T-helper 2 cell (primary cell): ENCODE measurements at places on chromosomes 5 and 9.

- DNase-seq = no peak
Observed at GRCh38 chr9:83359039-83359438, 179.2 kb downstream of the FRMD3 start.

GRCh38 chr5:154520861-154521453 lies 42.9 kb upstream of the HAND1 start:
- DNase-seq = no peak

- no peak for DNase-seq
Observed at GRCh38 chr5:1347571-1347970, 2.7 kb upstream of the CLPTM1L start.

- DNase-seq = no peak
Observed at GRCh38 chr5:1035421-1036405, 27.1 kb downstream of the NKD2 start.

DNA sequence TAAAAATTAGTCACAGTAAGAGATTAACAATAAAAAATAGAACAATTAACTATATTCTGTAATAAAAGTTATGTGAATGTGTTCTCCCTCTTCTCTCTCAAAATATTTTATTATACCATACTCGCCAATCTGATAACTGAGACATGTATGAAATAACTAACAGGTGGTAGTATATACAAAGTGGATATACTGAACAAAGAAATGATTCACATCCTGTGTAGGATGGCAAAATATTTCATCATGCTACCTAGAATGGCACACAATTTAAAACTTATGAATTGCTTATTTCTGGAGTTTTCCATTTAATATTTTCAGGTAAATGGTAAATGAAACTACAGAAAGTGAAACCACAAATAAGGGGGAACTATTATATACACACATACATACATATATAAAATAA lies 152.5 kb downstream of the RNF180 start:
- no peak for DNase-seq

DNA sequence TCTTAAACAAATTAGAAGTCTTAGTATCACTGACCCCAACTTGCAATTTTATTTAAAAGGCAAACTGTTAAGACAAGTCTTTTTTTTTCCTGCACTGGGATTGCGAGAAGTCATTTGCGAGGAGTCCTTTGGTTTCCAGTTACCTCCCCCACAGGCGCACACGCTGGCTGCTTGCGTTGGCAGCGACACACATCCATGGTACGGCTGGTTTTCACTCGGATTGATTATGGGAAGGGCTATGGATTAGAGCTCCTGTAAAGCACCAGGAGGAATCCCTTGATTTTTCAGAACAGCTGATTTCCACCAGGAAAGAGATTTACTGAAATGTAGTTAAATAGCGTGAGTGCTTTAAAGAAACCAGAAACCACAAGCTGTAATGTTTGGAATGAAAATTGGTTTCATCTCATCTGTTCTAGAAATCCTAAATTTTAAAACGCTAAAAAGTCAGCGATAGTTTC lies 737 bp downstream of the SLC1A3 start:
- DNase-seq = no peak

DNA sequence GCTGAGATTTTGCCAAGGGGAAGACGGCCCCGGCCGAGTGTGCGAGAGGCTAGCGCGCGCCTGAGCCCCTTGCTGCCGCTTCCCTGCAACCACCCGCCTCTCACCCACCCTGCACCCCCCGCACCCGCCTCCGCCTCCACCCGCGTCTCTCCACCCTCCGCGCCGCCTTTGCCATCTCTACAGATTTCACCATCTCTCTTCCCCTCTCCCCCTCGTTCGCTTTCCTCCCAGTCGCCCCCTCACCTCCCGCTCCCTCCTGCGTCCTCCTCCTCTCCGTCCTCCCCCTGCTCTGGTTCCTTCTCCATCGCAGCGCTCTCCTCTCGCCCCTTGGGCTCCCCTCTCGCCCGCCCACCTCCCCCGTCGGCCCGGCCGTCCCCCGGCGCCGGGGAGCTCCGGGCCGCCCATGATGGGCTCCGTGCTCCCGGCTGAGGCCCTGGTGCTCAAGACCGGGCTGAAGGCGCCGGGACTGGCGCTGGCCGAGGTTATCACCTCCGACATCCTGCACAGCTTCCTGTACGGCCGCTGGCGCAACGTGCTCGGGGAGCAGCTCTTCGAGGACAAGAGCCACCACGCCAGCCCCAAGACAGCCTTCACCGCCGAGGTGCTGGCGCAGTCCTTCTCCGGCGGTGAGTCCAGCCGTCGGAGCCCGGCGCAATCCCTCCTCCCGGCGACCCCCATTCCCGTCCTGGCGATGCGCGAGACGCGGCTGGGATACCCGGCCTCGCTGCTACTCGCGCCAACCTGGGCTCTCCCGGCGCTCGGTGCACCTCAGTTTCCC lies at the start of gene PRDM12:
TSS of gene PRDM12 (plus strand) at position 344 of the 778 bp plus-strand sequence. CDS start at position 404, 60 bp downstream.
- DNase-seq = no peak

- DNase-seq = no peak
Observed at GRCh38 chr9:135888766-135889394, 18.5 kb downstream of the CAMSAP1 start.

DNA sequence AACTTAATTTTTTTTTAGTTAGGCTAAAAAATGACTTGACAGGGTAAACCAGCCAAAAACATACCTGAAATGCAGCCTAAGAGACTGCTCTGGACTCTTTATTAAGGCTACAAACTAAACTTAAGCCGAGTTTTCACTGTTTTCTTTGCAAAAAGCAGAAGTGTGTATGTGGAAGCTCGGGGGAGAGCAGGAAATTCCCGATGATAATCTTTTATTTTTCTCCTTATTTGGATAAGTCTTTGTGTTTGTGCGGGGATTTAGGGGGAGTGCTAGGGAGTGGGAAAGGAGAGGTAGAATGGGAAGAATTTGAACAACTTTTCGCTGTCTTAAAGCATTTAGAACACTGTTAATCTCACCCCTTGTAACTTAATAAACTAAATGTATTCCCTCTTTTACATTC lies 30.7 kb upstream of the GPR21 start:
- DNase-seq = no peak

- no peak for DNase-seq
Observed at GRCh38 chr5:108061941-108062340, 320.0 kb downstream of the FBXL17 start.

- no peak for DNase-seq
Observed at GRCh38 chr5:149932445-149933350, 11.9 kb downstream of the PDE6A start.

- DNase-seq = no peak
Observed at GRCh38 chr9:91065231-91066041, 263.8 kb downstream of the SYK start.

DNA sequence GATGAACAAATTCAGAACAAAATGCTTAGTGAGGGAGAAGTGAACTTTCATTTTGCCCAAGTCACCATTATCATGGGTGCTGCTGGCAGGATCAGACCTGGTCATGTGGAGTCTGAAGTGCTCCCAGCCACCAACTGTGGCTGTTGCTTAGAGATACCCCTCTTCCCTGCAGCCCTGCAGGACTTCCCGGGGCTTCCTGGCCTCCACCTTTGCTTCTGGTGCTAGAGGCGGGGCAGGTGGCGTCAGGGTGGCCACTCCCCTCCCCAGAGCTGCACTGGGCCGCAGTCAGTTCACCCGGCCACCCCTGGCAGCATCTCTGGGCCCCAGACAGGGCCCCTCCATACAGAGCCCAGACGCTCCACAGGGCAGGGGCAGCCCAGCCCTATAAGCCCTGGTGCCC lies 30.0 kb upstream of the SLC12A7 start:
- DNase-seq = no peak

- DNase-seq = no peak
Observed at GRCh38 chr9:129327552-129328328, 149.7 kb upstream of the IER5L start.

DNA sequence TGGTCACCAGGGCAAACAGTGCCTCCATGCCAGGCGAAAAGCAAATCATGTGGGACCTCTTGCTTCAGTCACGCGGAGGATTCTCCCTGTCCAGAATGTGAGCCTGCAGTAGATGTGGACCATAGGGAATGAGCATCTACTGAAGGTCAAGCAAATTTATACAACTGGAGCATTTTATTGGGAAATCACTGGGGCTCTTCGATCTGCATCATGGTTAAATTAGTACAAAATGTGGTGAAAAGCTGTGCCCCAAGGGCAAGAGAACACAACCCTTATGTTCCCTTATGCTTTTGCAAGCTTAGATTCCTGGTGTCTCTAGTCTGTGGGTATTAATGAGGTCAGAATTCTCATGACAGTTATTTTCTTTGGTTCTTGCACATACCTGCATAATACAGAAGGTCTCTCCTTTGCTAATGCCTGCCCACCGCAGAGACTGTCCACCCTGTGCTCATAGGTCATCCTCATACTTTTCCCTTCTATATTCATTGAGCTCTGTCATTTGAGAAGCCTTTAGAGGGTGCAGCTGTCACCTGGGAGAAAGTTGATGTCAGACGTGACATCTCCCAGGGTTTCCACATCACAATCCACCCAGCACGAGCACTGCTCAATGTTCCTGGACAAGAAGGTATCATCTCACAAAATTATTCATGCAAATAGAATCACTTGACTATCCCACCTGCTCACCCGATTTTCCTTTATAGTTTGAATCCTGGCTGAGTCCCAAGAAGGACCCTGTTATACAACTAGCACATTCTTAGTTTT lies 111.7 kb downstream of the NXNL2 start:
- no peak for DNase-seq

- DNase-seq = peak; percentile 32
Observed at GRCh38 chr5:1523480-1523792, 324 bp downstream of the LPCAT1 start.

GRCh38 chr5:136174021-136174659 lies 18.8 kb downstream of the SMIM32 start:
- DNase-seq = no peak

DNA sequence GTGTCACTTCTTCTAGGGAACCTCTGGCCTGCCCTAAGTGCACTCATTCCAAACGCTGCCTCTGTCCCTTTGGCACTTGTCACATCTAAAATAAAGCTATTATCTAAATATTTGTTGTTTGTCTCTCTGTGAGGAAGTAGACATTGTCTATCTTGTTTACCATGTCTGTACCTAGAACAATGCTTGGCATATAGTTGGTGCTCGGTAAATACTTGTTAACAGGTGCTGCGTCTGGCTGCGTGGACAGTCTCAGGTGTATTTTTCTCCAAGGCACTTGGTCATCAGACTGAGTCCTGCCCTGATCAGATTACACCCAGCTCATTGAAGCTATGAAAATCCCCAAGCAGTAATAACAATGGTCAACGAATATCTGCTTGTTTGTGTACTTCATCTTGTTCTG lies 174.9 kb upstream of the SMIM23 start:
- DNase-seq = no peak

DNA sequence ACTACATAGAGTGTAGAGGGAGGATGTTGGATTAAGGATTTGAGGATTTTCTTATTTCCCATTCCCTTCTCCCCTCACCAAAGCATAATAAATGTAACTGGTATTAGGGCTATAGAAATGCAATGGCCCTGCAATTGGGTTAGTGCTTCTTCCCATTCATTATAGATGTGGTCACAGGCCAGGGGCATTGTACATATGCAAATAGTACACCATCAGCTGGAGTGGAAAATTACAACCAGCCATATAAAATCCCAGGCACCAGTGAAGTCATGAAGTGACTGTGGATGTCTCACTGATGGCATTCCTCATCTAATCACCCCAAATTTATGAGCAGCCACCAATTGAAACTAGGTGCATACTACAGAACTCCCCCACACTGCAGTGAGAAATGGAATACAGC lies 105.9 kb downstream of the PLK2 start:
- no peak for DNase-seq

DNA sequence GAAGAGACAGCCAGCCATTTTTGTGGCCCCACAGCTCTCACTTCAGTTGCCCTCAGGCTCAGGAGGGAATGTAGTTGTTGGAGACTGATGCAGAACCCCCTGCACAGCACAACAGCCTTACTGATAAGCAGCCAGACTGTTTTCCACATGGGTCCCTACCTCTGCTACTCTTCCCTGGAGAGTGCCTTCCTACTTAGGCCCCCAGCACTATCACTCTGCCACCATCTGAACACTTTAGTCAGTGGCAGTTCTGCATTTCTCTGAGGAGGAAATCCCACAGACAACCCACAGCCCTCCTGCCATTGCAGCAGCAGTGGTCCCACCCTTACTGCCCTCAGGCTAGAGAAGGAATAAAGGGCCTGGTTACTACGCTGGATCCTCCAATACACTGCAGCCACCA lies 61.8 kb upstream of the PTPRD start:
- DNase-seq = no peak
